ENCODE measurements at places on chromosomes 4 and X. TPM values are rescaled to one million over a fixed set of nuclear protein-coding genes. Genes with fewer than 3 reads are reported as not detected.

- DNase-seq = no peak
Observed at GRCh38 chr4:186643501-186644310, 80.0 kb downstream of the FAT1 start.

GRCh38 chrX:9301836-9302235 is 163.0 kb upstream of the TBL1X start:
- no peak for DNase-seq

DNA sequence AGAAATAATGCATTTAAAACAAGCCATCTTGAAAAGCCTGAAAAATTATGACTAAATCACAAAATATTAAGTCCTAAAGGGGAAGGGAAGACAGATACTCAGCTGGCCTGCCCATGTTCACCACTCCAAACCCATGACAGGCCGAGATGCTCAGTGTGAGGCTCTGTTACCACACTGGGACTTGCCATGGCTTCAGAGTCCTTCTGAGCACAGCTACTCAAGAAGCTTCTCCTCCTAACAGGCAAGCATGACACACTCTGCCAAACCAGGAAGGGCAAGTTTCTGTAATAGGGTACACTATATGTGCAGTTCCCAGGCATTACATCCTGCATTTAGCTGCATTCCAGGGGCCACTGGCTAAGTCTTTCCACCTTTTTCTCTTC is 34.0 kb upstream of the CYBB start:
- DNase-seq = no peak

DNA sequence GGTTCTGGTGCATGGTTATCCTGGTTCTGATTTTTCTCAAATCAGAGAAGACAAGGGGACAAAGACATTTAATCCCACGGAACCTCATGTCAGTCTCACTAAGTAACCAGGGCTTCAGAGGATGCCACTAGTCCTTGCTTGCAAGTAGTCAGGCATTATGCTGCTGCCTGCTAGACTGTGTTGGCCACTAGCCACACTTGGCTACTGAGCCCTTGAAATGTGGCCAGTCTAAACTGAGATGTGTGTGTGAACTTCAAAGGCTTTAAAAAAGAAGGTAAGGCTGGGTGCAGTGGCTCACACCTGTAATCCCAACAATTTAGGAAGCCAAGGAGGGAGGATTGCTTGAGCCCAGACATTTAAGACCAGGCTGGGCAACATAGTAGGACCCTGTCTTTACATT is 48.6 kb upstream of the IGFBP7 start:
- DNase-seq = no peak

GRCh38 chr4:173214231-173214630 is 45.6 kb downstream of the GALNT7 start:
- DNase-seq = no peak

GRCh38 chrX:109840585-109840984 is 107.5 kb upstream of the ACSL4 start:
- DNase-seq = no peak

DNA sequence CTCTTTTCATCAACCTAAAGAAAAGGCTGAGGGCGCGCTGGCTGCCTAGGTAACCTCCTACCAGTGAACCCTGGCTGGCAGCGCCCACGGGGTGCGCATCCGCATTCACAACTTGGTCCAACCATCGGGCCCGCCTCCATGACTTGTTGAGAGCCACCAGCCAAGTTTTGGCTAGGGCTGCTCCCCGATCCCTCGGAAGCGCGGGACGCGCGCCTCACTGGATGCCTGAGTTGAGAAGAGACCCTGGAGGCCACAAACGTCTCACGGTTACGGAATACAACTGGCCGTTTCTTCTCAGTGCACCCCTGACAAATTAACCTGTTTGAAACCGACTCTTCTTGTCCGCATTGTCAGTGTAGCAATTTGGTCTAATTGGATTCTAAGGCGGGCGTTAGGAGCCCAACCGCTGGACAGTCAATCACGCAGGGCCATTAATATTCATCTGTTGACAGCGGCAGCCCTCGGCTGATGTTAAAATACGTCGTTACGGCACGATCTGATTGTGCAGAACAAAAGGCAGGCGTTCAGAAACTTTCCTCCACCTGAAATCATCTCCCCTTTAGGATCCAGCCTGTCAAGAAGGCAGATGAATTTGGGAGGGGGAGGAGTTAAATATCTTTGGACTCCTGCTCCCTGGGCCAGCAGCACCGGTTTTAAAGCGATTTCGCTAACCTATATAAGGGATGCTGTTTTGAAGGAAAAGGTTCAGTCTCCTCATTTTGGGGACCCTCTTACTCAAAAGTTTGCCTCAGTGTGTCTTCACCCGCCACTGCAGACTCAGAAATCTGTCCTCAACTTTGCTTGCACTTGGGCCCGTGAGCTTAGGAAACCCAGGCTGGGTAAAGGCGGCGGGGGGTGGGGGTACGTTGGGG is 1.2 kb downstream of the GPC3 start:
- DNase-seq = no peak

DNA sequence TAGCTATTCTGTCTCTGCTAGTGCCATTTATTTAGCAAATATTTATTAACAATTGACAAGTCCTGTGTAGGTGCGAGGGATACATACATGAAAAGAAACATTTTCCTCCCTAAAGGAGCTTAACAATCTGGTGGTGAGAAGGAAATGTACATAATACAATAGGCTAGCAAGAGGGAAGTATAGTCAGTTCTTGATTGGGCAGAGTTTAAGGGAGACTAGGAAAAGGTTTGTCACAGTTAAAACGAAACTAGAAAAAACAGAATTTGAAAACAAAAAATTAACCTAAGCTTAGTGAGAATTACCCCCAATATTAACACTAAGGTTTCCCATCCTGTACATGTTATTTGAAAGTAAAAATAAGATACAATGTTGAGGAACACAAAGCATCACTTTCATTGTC is 8.6 kb upstream of the MAML3 start:
- DNase-seq = no peak

DNA sequence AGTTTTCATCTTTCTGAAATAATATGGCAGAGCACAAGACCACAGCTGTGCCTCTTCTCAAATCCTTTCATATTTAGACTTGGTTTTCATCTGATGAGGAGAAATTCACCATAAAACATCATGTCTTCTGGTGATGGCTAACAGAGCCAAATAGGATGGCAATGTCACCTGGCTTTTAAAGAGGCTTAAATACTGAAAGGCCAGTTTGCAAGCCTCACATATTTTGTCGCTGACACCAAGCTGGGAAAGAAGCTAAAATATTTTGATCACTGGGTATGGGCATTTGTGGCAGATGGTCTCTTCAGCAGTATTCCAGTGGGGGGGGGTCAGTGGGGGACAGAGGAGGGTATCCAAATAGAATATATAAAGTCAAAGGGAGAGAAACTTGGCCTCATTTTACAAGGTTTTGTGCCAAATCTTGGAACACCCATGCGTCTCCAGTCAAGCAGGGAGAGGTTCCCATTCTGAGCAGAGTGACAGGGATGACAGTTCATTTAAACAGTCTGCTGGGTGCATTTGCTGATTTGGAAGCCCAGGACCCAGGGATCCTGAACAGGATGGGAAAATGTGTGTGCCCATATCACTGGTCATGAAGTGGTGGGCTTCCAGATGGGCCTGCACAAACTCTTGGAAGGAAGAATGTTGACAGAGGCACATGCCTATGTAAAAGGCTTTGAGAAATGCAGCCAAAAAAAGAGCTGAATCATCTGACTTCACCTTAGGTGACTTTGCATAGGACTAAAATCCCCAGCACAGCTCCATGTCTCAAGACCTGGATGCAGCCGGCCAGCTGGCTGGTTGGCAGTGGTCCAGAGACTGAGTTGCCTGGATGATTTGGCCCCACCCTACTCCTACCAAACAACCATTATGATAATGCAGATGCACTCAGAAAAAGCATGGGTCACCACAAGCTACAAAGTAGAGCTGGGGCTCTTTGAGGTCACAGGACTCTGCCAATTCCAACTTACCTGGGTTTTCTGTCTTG is 484.4 kb upstream of the NR3C2 start:
- peak; percentile 31 for DNase-seq

- no peak for DNase-seq
Observed at GRCh38 chr4:80092847-80093246, 19.8 kb upstream of the ANTXR2 start.

DNA sequence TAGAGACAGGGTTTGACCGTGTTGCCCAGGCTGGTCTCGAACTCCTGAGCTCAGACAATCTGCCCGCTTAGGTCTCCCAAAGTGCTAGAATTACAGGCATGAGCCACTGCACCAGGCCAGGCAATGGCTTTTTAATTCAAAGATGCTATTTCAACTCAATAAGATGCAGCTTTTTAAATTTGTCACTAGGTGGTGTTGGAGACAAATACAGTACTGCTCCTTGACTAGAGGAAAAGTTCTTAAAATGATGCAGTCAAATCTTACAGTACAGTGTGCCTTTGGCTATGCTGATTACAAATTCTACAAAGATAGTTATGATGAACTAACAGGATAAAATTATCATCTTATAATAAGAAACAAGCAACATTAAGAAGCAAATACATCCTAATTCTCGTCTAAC is 441.1 kb downstream of the KCNIP4 start:
- DNase-seq = no peak

- DNase-seq = no peak
Observed at GRCh38 chr4:14596437-14596836, 405.8 kb upstream of the CPEB2 start.

DNA sequence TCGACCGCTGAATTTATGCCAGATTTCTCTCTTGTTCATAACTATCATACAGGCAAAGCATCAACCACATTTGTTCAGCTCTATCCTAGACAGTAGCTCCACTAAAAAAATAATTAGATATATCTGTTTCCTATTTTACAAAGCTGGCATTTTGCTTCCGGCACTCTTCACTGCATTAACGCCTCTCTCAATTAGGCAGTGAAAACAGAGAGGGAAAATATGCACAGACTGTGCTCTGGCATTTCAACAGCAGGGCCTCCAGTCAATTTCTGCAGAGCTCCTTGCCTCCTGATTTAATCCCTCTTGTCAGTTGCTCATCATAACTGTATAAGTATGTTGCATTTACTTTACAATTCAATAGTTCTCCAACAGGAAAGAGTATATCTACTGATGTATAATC is 666.9 kb upstream of the INTU start:
- no peak for DNase-seq

SLC7A11 gene
- 0.76 TPM for polyA plus RNA-seq

CFAP47 gene
- 0.03 TPM for polyA plus RNA-seq

ADGRA3 gene
- polyA plus RNA-seq = 76.9 TPM

DGKK gene
- polyA plus RNA-seq = 0.03 TPM

MAP7D2 gene
- polyA plus RNA-seq = 0.80 TPM

TMSB15C gene
- 5.5 TPM for polyA plus RNA-seq

Measured in muscle of arm (tissue), 14 donors.